ENCODE measurements at places on chromosomes 6 and 20.
A peak's percentile ranks its signal among the peaks of the same experiment; 100 is the strongest.

DNA sequence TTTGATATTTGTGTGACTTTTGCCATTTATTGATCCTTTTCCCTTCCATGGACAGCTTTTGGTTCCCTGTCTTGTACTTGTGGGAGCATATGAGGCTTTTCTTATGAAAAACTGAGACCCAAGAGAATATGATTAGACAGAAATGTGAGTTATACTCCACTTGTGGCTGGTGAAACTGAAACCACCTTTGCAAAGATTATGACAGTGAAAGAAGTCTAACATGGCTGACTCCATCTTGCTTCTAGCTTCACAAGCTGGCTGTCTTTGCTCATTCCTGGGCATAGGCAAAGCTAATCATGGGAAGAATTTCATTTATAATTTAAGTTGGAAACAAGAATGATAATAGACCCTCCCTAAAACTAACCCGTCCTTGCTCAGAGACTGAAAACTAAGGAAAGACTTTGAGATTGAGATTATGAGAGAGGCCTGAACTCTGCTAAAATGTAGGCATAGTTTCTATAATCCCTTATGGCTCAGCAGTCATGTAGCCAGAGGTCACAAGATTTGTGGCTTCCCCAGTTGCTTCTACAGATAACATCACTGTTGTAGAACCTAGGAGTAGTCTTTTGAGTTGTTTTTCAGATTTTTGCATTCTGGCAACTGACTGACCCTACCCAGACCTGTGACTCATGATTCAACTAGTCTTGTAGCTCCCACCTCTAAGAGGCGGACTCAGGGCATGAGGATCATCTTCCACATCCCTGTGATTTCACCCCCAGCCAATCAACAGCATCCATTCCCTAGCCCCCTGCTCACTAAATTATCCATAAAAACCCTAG is 50.9 kb upstream of the CD2AP start:
- DNase-seq, result no peak

GRCh38 chr6:155444952-155445903 is 10.4 kb downstream of the NOX3 start:
- no peak for DNase-seq

DNA sequence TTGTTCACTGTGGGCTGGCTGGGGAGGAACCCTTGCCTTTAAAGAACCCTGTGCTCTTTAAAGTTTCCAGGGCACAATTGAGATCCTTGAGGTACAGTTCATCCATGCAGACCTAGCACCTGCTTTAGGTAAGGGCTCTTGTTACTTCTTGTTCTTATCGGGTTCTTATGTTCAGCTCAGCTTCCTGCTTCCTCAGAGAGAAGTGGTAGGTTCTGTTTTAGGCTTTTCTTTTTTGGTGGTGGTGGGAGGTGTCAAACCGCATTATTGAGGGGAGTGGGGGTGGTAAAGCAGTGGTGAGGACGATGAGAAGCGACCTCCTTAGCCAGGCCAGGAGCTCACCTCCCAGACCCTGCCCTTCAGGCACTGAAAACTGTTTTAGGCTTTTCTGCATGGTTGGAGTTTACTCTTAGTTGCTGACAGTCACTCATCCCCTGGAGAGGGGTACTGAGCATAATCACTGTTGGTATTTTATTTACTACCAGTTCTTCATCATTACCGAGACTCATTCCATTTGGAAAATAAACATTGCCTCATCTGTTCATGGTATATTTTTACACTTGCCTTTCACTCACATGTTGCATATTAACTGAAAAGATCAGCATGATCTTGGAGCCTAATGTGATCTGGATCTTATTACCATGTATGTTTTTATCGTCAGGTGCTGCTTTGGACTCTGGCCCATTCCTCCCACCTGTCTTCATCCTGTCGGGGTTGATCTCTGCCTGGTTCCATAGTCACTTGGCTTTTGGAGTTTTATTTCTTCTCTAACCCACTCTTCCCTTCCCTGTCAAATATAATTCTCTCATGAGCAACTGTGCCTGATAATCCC is 35.4 kb downstream of the SLC16A10 start:
- DNase-seq, result peak; percentile 5

DNA sequence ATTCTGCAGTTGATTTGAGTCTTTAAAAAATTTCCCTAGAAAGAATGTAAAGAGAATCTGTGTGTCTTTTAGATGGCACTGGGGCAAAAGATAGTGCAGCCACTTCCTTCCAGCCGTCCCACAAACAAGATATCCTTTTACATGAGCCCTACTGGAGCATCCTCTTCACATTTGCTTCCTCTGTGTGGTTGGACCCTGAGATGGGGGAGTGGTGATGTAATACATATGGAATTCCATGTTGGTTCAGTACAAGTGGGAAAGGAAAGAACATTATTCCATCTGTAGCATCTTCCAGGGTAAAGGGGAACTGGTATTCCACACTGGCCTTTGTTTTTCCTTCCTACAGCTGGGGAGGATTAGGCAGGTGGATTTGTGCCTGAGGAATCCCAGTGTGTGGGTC is 78.9 kb upstream of the ISM1 start:
- peak; percentile 45 for DNase-seq

DNA sequence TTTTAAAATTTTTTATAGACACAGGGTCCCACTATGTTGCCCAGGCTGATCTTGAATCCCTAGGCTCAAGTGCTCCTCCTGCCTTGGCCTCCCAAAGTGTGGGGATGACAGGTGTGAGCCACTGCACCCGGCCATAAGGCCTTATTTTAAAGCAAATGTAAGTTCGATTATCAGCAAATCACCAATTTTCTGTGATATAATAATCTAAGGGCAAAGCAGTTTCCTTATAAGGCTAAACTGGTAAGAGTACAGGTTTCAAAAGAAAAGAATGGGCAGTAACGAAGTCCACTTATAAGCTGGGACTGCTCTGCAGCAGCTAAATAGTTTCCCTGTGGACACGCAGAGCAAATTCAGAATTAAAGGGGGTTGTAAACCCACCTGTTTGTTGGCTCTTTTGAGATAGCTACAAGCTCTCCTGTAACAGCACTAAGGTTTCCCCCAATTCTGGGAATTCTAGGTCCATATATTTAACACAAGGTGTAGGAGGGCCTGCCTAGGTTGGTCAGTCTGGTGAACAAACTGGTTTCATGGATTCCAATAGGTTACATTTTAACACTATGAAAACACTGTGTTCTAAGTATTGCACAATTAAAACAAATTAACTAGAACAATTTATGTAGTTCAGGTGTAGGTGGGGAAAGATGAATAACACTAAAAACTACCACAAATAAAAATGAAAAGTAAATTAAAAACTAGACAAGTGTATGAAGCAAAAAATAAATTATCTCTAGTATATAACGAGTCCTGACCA is 26.3 kb downstream of the LHFPL5 start:
- no peak for DNase-seq

GRCh38 chr6:166691746-166692145 is 64.7 kb upstream of the RPS6KA2 start:
- DNase-seq, result no peak

DNA sequence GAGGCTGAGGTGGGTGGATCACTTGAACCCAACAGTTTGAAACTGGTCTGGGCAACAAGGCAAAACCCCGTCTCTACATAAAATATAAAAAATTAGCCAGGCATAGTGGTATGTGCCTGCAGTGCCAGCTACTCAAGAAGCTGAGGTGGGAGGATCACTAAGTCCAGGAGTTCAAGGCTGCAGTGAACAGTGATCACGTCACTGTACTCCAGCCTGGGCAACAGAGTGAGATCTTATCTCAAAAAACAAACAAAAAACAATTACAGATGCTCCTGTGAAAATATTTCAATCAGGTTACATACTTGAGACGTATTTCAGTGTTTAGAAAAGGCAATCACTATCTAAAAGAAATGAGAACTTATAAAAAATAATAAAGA is 33.8 kb downstream of the RANBP9 start:
- no peak for DNase-seq

- DNase-seq, result peak; percentile 40
Measured at GRCh38 chr6:19301980-19302379, 535.2 kb upstream of the ID4 start.

GRCh38 chr20:3887876-3888620 is 1.1 kb upstream of the PANK2 start:
- peak; percentile 28 for DNase-seq

GRCh38 chr6:95318137-95318536 is 259.2 kb upstream of the MANEA start:
- no peak for DNase-seq

- peak; percentile 70 for DNase-seq
Measured at GRCh38 chr6:114342086-114342825, 567 bp downstream of the HS3ST5 start.

DNA sequence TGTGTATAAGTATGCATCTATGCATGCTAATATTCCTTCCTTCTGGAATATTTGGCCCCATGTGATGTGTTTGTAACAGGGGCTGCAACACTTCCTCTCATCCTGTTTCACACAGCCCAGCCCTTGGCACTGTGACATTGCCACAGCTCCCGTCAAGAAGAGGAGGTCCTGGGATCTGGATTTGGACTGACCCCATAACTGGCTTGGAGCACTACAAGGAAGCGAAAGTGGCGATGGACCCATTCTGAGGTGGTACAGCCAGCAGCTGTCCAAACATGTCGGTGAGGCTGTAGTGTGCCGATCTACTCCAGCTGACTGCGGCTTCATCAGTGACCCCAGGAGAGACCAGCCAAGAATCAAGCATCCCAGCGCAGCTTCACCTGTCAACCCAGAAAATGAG is 18.2 kb downstream of the SYNDIG1 start:
- no peak for DNase-seq

- DNase-seq, result no peak
Measured at GRCh38 chr6:30158475-30159040, 2.5 kb downstream of the TRIM10 start.

DNA sequence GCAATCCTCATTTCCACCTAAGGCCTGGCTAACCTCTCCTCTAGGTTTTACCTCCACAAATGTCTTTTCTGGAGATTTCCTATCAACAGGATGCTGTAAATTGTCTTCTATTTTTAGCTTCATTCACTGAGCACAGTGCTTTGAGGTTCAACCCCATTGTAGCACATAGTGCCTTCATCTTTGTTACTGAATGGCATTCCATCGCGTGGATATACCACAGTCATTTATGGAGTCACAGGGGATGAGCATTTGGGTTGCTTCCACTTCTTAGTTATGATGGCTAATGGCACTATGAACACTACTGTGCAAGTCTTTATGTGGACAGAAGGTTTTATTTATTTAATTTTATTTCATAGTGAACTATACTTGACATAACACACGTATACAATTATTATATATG is 387.1 kb downstream of the SMOC2 start:
- no peak for DNase-seq
